ENCODE measurements at places on chromosomes 4 and X. TPM values are rescaled to one million over a fixed set of nuclear protein-coding genes. Genes with fewer than 3 reads are reported as not detected.

DNA sequence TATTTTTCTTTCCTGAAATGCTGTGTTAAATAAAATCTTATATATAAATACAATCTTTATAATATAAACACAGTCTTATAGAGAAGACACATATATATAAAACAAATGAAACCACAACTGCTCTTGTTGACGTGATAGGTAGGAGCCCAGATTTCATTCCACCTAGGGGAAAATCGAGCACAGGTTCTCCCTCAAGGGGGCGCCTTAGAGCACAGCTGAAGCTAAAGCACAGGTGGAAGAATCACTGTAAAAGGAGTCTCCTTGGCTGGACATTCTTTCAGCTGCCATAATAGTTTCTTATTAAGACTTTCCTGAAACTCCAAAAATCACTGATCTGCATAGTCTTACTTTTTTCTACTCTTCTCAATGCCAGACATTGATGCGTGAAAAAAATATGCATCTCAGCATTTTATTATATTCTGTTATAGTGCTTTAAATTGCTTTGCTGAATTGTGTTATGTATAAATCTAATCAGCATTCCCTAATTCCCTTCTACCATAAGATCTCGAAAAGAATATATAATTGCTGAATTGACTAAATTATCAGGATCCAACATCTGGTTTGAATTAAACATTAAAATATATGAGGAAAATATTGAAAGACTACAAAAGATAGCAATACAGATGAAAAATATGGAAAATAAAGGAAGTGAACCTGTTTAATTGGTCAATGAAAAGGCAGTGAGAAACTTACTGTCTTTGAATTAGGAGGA lies 25.5 kb upstream of the RXFP1 start:
- no peaks in the 10 kb centered on the region for H3K36me3 ChIP-seq
- H3K4me3 ChIP-seq: no peak overlapping the region
- no peaks in the 10 kb centered on the region for H3K27me3 ChIP-seq
- no peak overlapping the region for H3K27ac ChIP-seq

DNA sequence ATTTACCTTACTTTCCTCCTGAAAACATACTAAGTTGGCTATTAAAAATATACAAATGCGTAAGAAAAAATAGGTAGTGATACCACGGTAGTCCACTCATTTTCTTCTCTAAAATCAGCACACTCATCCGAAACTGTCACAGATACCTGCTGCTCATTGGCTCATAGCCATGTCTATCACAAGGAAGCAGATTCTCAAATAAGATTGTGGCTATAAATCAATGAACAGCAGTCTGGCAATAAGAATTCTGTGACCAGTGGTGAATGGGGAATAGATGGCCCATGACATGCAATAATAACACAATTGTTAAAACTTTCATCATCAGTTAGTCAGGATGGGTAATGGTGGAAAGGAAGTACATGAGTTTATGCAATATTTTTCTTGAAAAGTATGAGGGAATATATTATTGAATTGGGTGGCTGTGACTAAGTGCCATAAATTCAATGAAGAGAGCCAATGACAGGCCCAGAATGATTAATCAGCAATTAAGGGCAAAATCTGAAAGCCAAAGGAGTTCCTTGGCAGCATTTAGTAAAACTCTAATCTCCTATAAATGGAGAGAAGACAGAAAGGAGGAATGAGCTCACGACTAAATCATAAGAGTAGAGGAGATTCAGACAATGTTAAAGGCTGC lies 202.3 kb upstream of the NEIL3 start:
- no peak overlapping the region for H3K4me3 ChIP-seq
- no peak overlapping the region for H3K27ac ChIP-seq
- H3K36me3 ChIP-seq: no peaks in the 10 kb centered on the region
- no peaks in the 10 kb centered on the region for H3K27me3 ChIP-seq

Gene SMIM10
- total RNA-seq: 3.2 TPM

GRCh38 chr4:24741910-24742309 lies 53.5 kb upstream of the SOD3 start:
- no peaks in the 10 kb centered on the region for H3K4me1 ChIP-seq
- H3K27ac ChIP-seq: no peak overlapping the region
- no peak for DNase-seq
- H3K4me3 ChIP-seq: no peak overlapping the region

DNA sequence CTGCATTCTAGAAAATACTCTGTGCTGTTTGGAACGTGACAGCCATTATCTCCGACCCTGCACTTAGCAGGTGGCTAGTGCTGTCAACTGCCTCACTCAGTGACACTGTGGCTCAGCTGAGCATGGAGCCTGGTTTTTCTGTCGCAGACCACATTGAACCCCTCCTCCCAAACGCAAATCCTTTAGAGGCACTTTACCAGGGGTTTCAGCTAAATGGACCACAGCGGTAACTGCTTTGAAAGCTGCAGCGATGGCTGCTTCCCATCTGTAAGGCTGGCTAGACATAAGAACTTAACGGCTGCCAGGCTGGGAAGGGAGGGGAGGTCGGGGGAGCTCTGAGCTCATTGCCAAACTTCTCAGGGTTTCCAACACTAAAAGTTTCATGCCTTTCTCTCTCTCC lies 8.1 kb downstream of the SLC34A2 start:
- H3K27me3 ChIP-seq: no peaks in the 10 kb centered on the region
- DNase-seq: no peak
- no peak overlapping the region for H3K4me3 ChIP-seq
- no peaks in the 10 kb centered on the region for H3K4me1 ChIP-seq
- no peak overlapping the region for H3K27ac ChIP-seq

- no peak for DNase-seq
- no peak overlapping the region for H3K4me3 ChIP-seq
- H3K36me3 ChIP-seq: no peaks in the 10 kb centered on the region
- H3K4me1 ChIP-seq: no peaks in the 10 kb centered on the region
Observed at GRCh38 chr4:184432127-184432922, 42.0 kb downstream of the IRF2 start.

- no peak overlapping the region for H3K27ac ChIP-seq
- no peak for DNase-seq
- no peaks in the 10 kb centered on the region for H3K36me3 ChIP-seq
- no peak overlapping the region for H3K4me3 ChIP-seq
Observed at GRCh38 chr4:155009288-155009687, 199.1 kb upstream of the NPY2R start.

DNA sequence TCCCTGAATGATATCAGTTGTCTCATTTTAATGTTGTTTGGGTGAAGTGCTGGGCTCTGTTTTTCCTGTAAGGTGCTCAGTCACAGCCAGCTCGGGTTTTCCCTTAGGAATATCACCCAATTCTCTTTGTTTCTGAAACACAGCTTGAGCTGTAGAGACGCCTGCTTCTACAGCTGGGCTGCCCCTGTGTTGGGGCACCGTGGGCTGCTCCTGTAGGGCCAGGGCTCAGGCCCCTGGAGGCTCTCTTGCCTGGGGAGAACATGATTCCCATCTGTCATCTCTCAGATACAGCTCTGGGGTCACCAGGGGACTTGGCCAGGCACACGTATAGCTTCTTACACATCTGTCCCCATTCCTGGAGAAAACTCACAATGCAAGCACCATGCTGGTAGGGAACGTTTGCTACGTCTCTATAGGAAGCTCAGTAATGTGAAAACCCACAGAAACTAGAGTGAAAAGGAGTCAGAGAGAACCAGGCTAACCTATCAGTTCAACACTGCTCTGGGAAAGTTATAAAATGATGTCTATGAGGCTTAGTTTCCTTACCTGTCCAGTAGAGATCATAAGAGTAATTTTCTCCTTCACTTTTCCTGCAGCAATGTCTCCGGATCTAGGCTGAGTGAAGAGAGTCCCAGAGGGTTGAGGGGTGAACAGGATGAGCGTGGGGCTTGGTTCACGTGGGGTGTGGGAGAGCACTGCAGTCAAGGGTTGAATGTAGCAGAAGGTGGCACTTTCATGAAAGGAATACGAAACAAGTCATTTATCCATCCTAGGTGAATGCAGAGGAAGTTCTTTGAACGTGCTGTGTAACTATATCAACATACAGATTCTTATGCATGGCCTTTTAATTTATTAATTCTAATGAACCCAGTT lies 14.5 kb downstream of the FHDC1 start:
- no peak for DNase-seq
- no peak overlapping the region for H3K4me3 ChIP-seq
- peak overlapping the region; percentile 29 for H3K27ac ChIP-seq
- H3K36me3 ChIP-seq: no peaks in the 10 kb centered on the region
- H3K27me3 ChIP-seq: no peaks in the 10 kb centered on the region

Gene SHISA3
- 1.5 TPM for total RNA-seq

All from hepatocyte (in vitro differentiated cells).